ENCODE measurements at places on chromosomes 5 and 9.

DNA sequence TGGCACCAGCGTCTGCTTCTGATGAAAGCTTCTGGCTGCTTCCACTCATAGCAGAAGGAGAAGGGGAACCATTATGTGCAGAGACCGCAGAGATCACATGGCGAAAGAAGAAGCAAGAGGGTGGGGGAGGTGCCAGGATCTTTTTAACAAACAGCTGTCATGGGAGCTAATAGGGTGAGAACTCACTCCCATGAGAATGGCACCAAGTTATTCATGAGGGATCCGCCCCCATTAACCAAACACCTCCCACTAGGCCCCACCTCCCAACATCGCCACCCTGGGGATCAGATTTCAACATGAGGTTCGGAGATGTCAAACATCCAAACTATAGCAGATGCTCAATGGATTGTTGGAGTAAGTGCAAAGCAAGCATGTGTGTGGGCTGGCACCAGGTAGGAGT, 125.8 kb upstream of the SLIT3 start:
- DNase-seq = no peak

GRCh38 chr5:154818471-154819116, 31.8 kb downstream of the FAXDC2 start:
- no peak for DNase-seq

- DNase-seq = no peak
These were observed 176.2 kb downstream of the DENND1A start for GRCh38 chr9:123753669-123754258.

DNA sequence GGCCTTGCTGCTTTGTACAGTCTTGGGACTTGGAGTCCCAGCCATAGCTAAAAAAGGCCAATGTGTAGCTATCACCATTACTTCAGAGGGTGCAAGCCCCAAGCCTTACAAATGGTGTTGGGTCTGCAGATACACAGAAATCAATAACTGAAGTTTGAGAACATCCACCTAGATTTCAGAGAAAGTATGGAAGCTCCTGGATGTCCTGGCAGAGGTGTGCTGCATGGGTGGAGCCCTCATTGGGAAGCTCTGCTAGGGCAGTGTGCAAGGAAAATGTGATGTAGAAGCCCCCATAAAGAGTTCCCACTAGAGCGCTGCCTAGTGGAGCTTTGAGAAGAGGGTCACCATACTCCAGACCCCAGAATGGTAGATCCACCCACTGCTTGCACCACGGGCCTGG, 626.7 kb upstream of the COX7C start:
- DNase-seq = no peak

DNA sequence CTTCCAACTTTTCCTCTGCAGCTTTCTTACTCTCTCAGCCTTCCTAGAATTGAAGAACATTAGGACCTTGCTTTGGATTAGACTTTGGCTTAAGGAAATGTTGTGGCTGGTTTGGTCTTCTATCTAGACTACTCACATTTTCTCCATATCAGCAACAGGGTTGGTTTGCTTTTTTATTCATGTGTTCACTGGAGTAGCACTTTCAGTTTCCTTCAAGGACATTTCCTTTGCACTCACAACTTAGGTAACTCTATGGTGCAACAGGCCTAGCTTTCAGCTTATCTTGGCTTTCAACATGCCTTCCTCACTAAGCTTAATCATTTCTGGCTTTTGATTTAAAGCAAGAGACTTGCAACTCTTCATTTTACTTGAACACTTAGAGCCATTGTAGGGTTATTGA, 153.1 kb downstream of the CCDC192 start:
- no peak for DNase-seq

DNA sequence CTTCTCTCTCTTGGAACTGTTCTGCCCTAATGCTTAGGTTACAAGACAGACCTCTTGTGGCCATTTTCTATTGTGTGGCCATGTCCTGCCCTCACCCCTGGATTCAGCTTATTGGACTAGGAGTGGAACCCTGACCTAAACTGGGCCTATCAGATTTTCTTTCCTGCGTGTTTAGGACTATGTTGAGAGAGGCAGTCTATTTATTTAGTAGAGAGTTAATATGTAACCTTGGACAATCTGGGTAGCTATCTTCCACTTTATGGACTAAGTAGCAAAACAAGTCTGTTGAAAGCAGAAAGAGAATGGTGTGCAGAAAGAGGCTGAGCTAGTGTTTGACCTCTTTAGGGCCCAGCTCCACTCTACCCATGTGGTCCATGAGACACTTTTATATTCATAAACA, 82.6 kb upstream of the SMIM32 start:
- DNase-seq = no peak

DNA sequence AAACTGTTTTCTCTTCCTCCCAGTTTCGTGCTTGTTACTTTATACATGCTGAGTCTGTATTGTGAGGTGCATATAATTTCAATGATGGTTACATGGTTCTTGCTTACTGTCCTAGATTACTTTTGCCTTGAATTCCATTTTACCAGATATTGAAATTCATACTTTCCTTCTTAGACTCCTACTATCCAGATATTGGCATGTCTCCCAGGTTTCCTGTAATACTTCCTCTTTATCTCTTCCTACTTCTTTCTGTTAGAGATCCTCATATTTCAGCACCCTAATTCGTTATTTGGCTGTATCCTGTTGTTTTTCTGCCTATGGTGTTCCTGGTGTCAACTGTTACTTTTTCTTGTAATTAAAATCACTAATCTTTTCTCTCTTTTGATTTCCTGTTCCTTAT, 522.1 kb downstream of the CCDC171 start:
- DNase-seq = no peak

DNA sequence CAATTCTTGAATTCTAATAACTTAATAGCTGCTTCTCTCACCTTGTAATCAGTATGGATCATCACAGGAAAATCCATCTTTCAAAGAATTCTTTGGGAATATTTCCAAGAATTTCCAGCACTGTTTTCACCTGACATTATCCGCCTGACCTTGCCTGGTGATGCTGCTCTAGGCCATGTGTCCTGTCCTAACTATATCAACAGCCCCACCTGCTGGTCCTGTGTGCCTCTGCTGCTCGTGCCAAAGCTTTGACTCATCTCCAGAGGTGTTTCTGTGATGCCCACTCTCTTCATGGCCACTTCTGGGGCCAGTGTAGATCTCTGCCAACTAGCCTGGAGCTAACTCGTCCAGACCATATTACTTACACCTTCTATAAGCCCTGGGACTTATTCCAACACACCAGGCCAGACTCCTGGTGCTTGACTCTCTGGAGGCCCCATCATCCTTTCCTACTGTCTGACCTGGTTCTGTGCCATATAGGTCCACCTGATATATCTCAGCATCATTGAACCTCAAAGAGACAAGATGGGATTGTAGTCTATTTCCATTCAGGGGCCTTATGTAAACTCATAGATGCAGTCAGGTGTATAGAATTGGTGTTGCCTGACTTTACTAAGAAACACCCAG, 67.5 kb upstream of the CKMT2 start:
- DNase-seq = peak; percentile 64

GRCh38 chr9:18184401-18184800, 289.6 kb upstream of the ADAMTSL1 start:
- DNase-seq = no peak

DNA sequence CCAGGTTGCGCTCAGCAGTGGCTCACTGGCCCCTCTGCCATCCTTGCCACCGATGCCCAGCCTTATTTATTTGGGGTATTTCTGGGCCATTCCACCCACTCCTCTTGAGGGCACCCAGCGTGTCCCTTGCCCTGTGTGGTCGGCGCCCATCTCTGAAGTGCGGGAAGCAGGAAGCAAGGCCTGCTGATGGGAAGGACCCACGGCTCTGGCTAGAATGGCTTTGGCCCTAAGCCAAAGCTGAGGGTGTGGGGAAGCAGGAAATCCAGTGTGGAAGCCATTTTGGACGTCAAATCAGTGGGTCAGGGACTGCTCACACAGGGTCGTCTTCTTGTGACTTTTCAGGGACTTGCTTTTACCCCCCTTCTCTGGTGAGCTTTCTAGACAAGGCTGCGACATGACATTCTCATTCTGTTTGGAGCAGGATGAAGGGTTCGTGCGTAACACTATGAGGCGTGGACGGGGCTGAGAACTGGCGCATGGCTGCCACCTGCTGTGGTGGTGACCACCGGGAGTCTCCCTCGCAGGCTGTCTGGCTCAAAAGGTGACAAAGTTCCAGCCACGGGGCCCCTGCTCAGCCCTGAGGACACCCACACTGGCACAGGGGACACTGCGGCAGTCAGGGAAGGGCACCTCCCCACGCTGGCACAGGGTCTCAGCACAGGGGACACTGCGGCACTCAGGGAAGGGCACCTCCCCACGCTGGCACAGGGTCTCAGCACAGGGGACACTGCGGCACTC, 50.7 kb upstream of the NKD2 start:
- DNase-seq = no peak

- no peak for DNase-seq
These were observed 954 bp downstream of the TBCA start for GRCh38 chr5:77774981-77775789.

DNA sequence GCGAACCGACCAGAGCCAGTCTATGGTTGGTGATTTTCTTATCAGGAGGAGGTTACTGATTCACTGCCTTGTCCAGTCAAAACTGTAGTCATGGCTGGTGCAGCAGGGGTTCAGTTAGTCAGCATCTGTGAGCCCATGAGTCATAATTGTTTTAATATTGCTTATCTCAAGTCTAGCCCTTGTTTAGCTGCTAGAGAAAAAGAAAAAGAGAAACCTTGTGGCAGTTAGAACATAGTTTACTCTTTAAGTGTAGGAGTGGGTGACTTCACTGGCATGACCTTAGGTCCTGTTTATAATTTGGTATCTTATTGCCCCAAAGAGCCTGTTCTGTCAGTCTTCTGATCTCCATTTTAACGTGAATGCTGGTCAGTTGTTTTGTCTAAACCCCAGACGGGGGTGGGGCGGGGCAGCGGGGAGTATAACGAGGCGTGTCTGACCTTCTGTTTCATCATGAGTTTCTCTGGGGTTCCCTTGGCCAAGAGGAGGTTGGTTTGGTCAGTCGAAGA, 76.9 kb upstream of the NFIL3 start:
- no peak for DNase-seq

DNA sequence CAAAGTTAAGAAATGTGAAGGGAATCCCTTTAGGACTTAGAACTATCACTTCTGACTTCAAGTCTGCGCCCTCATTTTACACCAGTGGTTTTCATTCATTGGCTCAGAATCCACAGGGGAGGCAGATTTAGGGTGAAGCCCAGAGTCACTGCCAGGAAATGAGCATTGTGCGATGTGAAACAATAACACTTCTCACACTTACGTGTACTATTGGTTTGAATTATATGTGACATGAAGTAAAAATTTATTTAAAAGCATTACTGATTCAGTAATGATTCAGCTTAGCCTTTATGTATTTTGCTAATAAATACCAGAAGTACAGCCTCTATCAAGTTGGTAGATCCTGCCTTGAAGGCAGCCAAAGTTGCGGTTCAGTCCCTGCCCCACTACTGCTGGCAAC, 98.6 kb downstream of the PAM start:
- no peak for DNase-seq

- DNase-seq = no peak
These were observed 158.1 kb downstream of the LPAR1 start for GRCh38 chr9:110880189-110880588.

GRCh38 chr5:89606939-89607534, 724.1 kb upstream of the MEF2C start:
- DNase-seq = no peak

GRCh38 chr5:134874831-134875655, 872 bp downstream of the TXNDC15 start:
- no peak for DNase-seq

DNA sequence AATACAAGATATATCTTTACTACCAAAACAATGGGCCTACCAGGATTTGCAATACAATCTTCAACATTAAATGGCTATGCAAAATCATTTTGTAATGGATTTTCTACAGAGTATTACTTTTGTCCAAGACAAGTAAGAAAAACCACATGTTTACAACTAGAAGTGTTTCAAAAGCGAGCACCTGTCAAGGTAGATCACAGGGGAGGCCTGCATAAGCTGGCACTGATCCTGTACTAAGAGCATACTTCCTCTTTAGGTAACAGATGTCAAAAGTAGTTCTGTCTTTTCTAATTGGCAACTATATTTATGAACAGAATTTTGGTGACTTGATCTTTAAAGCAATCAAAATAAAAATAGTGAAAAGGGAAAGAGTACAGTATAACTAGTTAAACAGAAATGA, 249.0 kb downstream of the MLLT3 start:
- DNase-seq = no peak

GRCh38 chr5:113692891-113693457, 179.5 kb downstream of the YTHDC2 start:
- DNase-seq = no peak

DNA sequence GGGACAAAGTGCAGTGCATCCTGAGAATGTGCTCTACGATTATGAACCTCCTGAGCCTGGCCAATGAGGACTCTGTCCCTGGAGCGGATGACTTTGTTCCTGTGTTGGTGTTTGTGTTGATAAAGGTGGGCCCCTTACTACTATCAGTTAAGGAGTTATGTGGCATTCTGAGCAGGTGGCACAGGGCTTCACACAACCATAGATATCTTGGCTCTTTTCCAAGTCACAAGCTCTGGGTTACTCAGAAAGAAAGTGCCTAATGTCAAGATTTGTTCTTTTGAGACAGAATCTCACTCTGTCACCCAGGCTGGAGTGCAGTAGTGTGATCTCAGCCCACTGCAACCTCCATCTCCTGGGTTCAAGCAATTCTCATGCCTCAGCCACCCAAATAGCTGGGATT, 99.0 kb downstream of the GAPVD1 start:
- DNase-seq = no peak

GRCh38 chr5:171897231-171897630, 109.2 kb downstream of the FBXW11 start:
- no peak for DNase-seq

DNA sequence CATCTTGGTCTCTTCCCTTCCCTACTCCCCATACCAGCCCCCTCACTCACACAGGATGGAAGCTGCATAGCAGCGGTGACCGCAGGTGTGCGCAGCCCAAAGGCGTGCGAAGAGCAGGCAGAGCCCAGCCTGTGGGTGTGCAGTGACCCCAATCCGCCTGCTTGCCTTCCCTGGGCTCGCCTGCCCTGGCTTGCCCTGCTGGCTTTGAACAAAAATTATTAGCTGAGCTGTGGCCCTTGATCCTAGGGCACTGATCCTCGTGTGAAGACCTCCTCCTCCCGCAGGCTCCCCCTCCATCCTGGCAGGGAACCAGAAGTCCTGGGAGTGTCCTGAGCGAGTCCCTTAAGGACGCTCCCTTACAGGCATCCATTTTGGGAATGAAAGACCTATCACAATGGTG, 31.9 kb downstream of the MORN5 start:
- no peak for DNase-seq

- no peak for DNase-seq
These were observed 530.8 kb downstream of the SPATA31D1 start for GRCh38 chr9:82519332-82519731.

- DNase-seq = no peak
These were observed 428.8 kb upstream of the ACTBL2 start for GRCh38 chr5:57911438-57911837.

DNA sequence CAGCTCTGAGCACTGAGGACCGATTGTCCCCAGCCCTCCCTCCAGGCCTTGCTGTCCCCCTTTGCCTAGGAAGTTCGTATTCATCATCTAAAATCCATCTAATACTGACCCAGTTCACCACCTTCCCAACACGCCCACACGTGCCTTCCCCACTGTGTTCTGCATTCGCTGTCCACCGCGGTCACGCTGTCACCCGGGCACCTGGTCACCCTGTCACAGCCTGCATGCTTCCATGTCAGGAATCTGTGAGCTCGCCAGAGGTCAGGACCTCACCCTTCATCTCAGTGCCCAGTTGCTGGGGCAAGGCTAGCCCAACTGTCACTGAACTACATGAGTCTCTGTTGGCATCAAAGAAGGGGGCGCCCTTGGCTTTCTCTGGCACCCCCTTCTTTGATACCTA, 82.9 kb upstream of the RUFY1 start:
- DNase-seq = no peak
